ENCODE measurements at places on chromosomes 16 and 17.

GRCh38 chr16:23506606-23506994 is 3.7 kb downstream of the GGA2 start:
- DNase-seq, result no peak

DNA sequence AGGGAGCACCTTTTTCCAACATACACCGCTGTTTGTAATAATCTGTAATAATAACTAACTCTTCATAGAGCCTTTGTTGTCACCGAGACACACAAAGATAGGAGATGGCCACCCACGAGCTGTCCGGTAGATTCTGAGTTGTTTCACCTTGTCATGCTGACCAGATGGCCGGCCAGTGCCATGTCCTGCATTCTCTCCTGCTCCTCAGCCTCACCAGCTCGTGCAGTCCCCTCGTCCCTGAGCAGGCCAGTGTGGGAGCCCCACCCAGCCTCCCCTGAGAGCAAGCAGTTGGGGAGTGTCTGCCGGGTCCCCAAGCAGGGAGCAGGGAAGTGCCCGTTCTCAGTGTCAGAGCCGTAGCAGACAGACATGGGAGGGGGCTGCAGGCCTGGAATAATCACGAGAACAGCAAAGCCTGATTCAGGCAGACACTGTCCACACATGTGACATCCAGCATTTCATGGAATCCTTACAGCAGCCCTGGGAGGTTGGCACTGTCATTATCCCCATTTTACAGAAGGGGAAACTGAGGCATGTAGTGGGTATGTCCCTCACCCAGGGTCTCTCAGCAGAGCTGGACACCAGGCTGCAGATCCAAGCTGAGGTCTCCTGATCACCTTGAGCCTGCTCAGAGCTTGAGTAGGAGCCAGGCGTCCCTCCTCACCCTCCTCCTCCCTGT is 178.5 kb upstream of the CIBAR2 start:
- no peak for DNase-seq

DNA sequence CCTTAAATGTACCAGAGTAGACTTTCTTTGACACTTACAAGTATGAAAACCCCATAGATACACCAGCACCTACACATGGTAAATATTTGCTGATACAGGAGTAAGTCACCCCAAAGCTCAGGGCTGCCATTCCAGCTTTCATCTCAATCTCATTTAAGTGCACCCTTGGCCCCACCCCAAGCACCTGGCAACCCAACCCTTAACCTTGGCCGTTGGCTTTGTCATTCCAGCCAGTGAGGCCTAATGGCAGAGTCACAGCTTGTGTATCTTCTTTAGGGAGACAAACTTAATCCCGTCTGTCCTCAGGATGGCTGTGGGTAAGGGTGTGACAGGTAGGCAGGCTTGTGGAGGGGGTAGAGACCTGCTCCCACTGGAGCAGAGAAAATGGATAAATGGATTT is 31.5 kb upstream of the TMEM220 start:
- DNase-seq, result no peak

GRCh38 chr17:62388856-62389255 is 8.5 kb downstream of the EFCAB3 start:
- DNase-seq, result no peak

DNA sequence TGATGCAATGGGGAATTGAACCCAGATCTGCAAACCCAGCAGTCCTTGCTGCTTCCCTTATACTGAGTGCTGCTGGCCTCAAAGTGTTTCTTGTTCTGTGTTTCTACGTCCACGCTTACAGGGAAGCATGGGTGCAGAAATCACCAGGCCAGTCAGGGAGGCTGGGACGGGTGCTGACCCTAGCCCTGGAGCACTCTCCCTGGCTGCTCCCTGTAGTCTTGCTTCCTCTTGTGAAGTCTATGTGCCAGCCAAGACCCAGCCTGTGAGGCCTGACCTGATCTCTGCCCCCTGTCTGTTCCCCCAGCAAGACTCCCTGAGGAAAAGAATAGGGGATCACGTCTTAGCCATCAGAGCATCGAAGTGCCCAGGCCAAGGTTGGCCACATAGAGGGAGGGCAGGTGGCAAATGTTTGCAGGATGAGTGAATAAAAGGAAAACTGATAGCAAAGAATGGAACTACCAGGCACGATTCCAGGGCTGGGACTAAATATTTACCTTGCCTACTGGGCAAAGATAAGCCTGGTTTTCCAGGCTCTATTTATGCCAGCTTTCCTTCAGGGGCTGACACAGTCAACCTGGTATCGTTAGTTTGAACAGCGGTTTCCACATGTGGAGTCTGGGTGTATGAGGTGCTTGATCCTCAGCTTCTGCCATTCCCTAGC is 41.2 kb upstream of the RHOT1 start:
- DNase-seq, result no peak

GRCh38 chr16:85923153-85924021 is 24.4 kb downstream of the IRF8 start:
- no peak for DNase-seq

- no peak for DNase-seq
Observed at GRCh38 chr16:53546988-53547391, 44.0 kb upstream of the AKTIP start.

GRCh38 chr17:72176516-72176851 is 55.7 kb downstream of the SOX9 start:
- DNase-seq, result no peak

DNA sequence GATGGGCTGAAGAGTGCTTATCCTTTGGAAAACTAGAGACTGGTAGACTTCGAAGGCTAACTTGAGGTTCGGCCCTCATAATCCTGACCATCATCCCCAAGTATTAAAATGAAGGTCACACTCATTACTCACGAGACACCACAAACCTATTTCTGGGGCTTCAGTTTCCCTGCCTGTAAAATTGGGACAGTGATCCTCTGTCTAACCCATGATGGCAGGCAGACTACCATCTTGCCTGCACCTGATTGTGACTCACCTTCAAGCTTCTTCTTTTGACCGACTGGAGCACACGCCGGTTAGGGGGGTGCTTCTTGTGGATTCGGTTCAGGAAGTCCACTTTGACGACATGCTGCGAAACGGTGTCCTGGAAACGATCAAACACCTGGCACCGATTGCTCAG is 14.2 kb upstream of the DHRS13 start:
- no peak for DNase-seq

- DNase-seq, result no peak
Observed at GRCh38 chr16:60463986-60464385, 1572.3 kb downstream of the CDH8 start.

- DNase-seq, result no peak
Observed at GRCh38 chr16:77435272-77435820, 512 bp upstream of the ADAMTS18 start.

GRCh38 chr17:51803161-51803560 is 355.4 kb downstream of the CA10 start:
- no peak for DNase-seq

- DNase-seq, result no peak
Observed at GRCh38 chr17:44374306-44375195, 10.9 kb upstream of the FAM171A2 start.

DNA sequence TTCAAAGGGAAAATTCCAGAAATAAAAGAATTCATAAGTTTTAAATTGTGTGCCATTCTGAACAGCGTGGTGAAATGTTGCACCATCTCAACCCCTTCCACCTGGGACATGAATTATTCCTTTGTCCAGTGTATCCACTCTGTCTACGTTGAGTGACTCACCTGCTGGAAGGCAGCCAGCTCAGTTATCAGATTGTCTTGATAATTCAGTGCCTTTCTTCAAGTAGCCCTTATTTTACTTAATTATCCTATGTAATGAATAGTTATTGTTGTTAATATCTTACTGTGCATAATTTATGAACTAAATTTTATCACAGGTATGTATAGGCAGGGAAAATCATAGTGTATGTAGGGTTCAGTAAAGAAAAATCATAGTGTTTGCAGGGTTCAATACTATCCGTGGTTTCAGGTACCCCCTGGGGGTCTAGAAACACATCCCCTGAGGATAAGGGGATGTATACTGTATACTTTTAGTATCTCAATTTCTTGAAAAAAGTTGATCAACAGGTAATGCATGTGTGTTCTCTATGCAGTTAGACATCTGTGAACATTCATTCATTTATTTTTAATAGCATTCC is 7.7 kb upstream of the PCTP start:
- DNase-seq, result no peak

- DNase-seq, result no peak
Observed at GRCh38 chr17:45398800-45399199, 33.9 kb downstream of the ARHGAP27 start.

GRCh38 chr16:61987474-61988012 is 48.7 kb downstream of the CDH8 start:
- no peak for DNase-seq

DNA sequence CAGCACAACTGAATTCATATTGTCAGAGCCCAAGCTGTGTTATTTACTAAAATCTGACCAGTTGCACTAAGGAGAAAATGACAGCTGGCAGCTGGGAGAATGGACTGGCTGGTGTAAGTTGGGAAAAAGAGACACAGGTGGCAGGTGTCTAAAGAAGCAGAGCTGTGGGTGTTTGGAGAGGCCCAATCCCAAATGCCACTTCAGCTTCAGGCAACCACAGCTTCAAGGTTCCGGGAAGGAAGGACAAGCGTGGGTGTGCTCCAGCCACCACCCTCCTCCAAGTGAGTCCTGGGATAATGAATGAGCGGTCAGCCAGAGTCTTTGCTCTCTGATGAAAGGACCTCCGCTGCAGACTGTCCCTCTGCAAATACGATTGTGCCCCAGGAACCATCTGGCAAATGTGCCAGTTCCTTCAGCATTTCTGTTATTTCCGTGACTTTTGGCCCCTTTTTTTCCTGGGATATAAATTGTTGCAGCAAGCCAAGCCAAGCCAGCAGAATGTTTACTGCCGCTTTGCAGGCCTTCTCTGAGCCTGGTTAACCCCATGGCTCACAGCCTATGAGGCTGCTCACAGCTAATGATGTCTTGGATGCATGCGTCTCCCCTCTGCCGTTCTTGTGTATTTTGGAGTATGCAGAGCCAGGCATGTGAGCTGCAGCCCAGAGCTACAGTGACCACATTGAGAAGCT is 9.5 kb upstream of the RHBDL3 start:
- DNase-seq, result no peak

- no peak for DNase-seq
Observed at GRCh38 chr17:27733773-27734172, 66.6 kb downstream of the NOS2 start.

DNA sequence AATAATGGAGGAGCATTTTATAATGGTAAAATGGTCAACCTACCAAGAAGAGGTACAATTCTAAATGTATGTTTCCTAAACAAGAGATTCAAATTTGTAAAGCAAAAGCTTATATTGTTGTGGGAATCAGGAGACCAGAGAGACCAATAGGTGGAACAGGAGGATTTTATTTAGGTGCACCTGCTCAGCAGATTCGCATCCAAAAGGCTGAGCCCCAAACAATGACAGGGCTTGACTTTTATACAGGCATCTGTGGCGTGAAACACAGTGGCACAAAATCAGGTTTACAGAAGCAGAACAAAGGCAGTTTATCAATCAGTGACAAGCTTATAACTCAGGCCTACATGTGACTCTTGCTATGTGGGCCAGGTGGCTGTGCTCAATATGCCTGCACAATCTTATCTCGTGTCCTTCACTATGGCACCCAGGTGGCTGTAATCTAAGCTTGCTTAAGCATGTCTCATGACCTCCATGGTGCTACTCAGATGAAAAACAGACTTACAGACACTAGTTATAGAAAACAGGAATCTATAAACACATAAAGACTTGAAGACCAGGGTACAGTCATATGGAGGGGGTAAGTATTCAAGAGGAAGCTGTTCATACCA is 780.2 kb upstream of the CA10 start:
- no peak for DNase-seq

DNA sequence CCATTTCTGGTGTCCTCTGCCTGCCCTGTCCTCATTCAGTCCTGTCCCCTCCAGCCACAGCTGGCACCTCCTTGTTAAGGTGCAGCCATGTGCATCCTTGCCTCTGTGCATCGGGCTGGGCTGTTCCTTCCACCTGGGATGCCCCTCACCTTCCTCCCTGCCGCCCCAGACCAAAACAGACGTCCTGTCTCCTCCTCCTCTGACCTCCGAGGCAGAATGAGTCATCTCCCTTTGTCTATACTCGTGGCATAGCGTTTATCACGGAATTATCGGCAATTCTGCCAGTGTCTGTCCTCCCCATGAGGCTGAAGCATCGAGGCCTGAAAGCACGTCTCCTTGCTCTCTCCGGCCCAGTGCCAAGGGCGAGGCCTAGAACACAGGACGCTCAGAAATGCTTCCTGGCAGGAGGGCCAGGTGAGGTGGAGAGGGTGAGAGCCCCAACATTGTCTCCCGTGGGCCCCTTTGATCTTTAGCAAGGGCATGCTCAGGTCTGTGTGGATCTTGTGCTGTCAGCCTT is 4.6 kb downstream of the RAI1 start:
- DNase-seq, result no peak

GRCh38 chr17:31095236-31096105 is 694 bp downstream of the NF1 start:
- no peak for DNase-seq

- no peak for DNase-seq
Observed at GRCh38 chr16:48393485-48394354, 8.5 kb upstream of the SIAH1 start.

- no peak for DNase-seq
Observed at GRCh38 chr16:4460936-4461249, 13.5 kb downstream of the NMRAL1 start.

- DNase-seq, result no peak
Observed at GRCh38 chr16:1125471-1125870, 27.4 kb upstream of the CACNA1H start.

DNA sequence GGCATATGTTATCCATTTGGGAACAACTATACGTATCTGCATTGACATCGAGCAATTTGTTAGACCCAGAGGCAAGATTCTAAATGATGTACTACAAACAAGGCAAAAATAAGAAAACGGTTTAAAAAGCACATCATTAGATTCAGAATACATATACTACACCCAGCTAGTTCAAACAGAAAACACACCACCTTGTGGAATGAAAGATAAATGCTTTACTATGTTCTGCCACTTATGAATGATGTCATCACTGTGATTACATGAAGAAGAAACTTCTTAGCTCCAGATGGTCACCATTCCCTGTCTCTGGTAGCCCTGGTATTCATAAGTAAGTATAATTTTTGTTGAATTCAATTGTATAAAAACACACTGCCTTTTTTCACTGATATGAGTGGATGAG is 7.8 kb downstream of the NACA2 start:
- no peak for DNase-seq

DNA sequence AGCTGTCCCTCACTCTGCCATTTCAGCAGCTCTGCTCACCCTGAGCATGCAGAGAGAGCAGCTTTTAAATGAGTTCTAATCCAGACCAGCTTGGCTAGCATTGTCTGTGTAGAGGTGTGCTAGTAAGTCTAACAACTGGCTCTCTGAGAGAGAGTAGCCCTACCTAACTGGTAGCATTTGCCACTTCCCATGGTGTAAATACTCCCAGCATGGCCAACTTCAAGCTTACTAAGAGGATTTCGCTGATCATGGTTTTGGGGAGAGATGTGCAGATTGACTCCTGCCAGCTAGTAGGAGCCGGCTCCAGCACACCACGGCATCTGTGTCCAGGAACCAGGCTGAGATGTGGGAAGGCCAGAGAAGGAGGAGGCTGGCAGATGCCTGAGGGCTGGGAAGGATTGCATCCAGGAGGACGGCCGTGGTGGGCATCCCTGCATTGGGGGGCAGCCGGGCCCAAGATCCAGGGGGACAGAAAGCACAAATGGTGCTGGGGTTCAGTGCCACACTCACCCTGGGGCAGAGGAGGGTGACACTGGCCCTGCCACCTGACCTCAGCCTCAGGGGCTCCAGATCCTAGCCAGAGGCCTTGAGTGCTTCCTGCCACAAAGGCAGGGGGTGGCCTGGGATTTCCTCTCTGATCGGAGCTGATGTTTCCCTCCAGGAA is 394.9 kb upstream of the TNRC6C start:
- no peak for DNase-seq
